ENCODE measurements at places on chromosomes 5 and 9. TPM values are rescaled to one million over a fixed set of nuclear protein-coding genes. Genes with fewer than 3 reads are reported as not detected.

The ZNF618 gene
- total RNA-seq, result 10.8 TPM

The SHISAL2B gene
- not detected for total RNA-seq

The TRPM3 gene
- total RNA-seq, result 0.72 TPM

The SLC46A2 gene
- total RNA-seq, result not detected

The PCDHGA4 gene
- total RNA-seq, result 3.9 TPM

The PCDHA11 gene
- 0.51 TPM for total RNA-seq

The KIAA1191 gene
- 31.7 TPM for total RNA-seq

The COL23A1 gene
- 5.4 TPM for total RNA-seq
